Hematopoietic multipotent progenitor cell treated with erythropoietin and hydrocortisone succinate and interleukin-3 and kit ligand, for 15 days (in vitro differentiated cells): ENCODE measurements at places on chromosomes 5 and 9.

DNA sequence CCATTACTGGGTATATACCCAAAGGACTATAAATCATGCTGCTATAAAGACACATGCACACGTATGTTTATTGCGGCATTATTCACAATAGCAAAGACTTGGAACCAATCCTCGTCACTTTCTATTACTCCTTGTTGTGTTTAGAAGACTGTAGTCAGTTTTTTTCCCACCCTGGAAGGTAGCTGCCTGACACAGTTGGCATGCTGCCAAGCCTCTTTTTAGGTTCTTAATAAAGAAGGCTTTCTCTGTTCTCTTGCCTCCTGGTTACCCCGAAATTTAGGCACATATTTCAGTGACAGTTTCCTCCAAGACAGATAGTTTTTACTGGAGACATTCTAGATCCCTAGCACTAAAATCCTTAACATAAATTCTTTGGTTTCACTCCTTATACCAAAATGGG is 205.4 kb upstream of the PCSK5 start:
- no peak for DNase-seq

DNA sequence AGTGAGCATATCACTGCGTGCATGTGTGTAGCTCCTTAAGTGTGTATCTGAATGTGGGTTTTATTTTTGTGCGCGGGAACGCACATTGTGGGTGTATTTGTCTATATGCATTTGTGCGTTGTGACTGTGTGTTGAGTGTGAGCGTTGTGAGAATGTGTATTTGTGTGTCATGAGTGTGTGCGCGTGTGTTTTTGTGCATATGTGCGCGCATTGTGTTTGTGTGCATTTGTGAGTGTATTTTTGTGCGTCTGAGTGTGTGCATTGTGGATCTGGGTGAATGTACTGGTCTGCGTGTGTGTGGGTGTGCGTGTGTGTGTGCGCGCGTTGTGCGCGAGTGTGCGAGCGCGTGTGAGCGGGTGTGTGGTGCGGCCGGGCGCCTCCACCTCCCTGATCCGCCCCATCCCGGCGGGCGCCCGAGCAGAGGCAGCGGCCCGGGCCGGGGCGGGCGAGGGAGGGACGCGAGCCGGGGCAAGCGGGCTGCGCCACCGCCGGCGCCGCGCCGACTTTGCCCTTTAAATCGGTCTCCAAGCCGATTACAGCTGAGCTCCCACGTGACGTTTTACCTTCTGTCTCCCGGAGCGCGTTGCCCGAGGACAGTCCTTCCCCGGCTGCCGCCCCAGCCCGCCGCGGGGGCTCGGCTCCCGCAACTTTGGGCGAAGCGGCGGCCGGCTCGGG is at the start of gene RASGRF2:
RASGRF2 (plus strand) TSS at position 596 of the 675 bp plus-strand sequence. CDS start 376 bp downstream, outside the sequence.
- DNase-seq, result no peak

- no peak for DNase-seq
Measured at GRCh38 chr5:170300361-170301013, 2.9 kb upstream of the LCP2 start.

DNA sequence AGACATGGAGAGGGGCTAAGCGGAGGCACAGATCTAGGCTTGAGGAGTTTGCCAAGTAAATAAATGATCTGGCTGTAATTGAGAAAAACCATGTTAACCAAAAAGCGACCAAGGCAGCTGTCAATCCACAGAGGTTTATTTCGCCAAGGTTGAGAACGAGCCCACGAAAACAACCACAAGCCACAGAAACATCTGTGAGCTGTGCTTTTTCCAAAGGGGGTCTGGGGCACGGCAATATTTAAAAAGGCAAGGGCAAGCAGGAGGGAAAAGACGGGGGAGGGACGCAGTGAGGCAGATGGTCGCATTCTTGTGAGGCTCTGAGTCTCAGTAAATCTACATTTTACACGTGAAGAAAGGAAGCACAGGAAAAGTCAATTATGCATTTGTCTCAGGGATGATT is 25.4 kb downstream of the CCT5 start:
- DNase-seq, result no peak

DNA sequence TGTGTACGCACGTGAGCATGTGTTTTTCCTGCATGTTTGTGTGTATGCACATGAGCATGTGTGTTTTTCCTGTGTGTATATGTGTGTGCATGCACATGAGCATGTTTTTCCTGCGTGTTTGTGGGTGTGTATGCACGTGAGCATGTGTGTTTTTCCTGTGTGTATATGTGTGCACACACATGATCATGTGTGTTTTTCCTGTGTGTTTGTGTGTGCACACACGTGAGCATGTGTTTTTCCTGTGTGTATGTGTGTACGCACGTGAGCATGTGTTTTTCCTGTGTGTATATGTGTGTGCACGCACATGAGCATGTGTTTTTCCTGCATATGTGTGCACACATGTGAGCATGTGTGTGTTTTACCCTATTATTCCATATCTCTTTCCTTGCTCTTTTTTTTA is 205.9 kb downstream of the TRIO start:
- DNase-seq, result no peak

GRCh38 chr9:81898851-81899250 is 29.4 kb upstream of the SPATA31D4 start:
- DNase-seq, result no peak

DNA sequence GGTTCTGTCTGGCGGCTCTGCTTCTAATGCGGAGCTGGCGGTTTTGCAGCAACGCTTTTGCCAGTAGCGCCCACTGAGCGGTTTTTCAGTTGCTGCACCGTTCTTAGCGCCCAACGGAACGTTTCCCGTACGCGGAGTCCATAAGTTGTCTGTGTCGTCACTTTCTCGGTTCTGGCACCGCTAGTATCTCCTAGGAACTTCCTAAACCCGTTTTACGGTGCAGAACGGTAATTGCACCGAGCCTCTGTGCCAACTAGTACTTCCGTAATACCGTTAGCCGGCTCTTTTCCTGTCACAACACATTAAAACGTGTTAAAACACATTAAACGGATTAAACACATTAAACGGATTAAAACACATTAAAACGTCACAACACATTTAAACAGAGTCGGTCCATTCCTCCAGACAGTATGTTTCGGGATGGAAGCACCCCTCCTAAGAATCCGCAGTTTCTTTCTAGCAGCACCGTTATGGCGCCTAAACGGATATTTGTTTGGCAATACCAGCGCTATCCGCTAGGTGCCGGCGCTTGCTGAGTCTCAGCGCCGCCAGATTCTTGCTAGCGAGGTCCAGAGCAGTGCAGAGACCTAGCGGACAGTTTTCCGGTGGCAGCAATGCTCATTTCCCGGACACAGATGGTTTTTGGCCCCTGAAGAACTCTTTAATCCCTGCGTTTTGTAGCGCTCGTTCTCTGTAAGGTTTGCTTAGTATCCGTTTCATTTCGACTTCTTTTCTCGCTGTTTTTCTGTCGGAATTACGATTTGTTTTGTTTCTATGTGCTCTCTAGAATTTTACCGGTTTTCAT is 45.4 kb downstream of the ANXA2R start:
- DNase-seq, result peak; percentile 93

GRCh38 chr9:118262191-118262590 is 558.0 kb downstream of the TLR4 start:
- no peak for DNase-seq

DNA sequence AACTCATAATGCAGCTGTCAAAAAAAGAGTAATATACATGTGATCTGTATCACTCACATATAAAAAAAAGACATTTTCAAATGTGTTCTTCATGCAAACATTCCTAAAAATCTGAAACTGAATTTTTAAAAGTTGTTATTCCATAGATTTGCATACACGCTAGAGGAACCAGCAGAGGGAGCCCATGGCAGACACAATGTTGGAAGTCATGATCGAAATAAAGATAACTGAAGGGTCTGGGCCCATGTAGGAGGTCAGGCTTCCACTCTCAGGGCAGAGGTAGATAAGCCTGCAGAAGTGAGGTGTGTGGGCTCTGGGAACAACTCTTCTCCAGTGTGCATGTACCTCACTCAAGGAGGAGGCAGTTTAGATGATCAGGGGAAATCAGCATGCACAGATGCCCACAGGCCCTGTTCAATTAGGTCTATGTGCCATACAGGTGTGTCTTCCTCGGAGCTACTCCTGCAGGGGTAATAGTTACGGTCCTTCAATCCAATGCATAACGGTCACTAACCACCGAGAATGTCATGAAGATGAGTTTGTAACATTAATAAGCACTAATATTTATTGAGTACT is 208.6 kb downstream of the EPB41L4A start:
- DNase-seq, result peak; percentile 50

DNA sequence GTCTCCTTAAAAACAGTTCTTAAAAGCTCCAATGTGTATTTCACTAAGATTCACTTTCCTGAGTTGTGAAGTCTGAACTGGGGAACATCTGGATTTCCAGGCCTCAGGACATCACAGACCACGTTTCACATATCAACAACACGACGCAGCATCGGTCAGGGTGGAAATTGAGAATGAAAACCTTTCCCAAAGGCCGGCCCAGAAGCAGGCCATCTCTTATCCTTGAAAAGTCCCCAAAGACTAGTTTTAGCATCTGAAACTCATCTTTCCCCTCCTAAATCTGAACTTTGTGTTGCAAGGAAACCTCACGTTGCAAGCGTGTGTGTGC is 96.4 kb upstream of the COL5A1 start:
- DNase-seq, result no peak

GRCh38 chr5:35115920-35116319 is 68.2 kb upstream of the AGXT2 start:
- no peak for DNase-seq

- peak; percentile 27 for DNase-seq
Measured at GRCh38 chr5:109844148-109844547, 154.4 kb downstream of the MAN2A1 start.

GRCh38 chr5:9790276-9790675 is 160.1 kb upstream of the TAS2R1 start:
- DNase-seq, result no peak

- peak; percentile 25 for DNase-seq
Measured at GRCh38 chr5:180313677-180314505, 22.0 kb upstream of the MAPK9 start.

DNA sequence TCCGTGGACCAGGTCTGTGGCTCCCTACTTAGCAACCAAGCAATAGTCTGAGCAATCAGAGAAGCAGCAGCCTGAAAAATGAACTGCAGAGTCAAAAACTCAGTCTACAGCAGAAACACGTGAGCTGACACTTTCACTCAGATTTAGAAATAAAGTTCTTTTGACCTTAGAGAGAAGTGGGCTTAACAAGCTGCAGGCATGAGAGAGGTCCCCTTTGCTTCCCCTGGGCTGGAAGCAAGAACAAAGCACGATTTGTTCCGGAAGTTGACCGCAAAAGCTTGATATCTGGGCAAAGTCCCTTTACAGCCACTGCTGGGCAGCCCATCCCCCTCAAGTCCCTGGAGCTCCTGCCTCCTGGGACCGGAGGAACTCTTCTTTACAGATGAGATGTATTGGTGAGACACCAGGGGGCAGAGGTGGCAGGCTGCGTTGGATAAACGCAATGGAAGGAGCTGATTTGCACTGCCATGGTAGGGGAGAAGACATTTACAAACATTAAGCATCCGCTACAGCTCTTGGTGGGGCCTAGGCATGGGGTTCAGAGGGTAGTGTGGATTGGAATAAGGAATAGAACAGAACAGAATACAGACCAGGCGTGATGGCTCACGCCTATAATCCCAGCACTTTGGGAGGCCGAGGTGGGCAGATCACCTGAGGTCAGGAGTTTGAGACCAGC is 5.8 kb upstream of the SOWAHA start:
- no peak for DNase-seq

DNA sequence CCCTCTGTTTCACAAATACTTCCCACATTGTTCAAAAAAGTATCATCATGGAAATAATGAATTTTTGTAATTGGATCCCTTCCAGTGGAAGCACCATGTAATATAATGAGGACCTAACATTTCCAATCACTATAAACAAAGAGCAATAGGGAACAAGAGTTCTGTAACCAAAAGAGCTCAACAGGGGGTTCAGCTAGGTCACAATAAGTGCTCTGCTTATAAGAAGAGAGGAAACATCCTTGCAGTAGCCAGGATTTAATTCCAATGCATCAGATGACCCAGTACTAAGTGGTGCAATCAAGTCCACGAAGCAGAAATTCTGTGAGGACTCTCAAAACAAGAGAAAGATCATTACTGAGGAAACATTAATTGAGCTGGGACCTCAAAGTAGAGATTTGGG is 5.9 kb downstream of the SERINC5 start:
- DNase-seq, result no peak

GRCh38 chr9:120583958-120584369 is 4.0 kb upstream of the CDK5RAP2 start:
- DNase-seq, result peak; percentile 67

GRCh38 chr5:82422751-82423181 is 144.6 kb upstream of the RPS23 start:
- no peak for DNase-seq

- DNase-seq, result no peak
Measured at GRCh38 chr9:134624621-134625181, 16.9 kb upstream of the COL5A1 start.

GRCh38 chr5:10046676-10047075 is 203.0 kb downstream of the ATPSCKMT start:
- no peak for DNase-seq

DNA sequence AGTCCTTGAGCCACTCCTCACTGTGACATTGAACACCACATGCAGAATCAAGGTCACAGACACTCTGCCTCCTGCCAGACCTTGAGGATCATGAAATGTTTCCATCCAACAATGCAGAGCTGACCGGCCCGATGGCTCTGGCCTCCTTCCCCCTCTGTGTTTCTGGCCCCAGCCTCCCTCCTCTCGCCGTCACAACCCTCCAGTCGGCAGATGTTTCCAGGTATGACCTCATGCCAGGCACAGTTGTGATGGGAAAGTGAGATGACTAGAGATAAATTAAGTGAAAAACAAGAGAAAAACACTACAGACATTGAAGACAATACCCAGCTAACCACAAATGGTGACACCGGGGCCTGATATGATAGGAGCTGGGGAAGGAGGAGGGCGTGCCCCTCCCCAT is 9.8 kb downstream of the NTNG2 start:
- DNase-seq, result no peak

GRCh38 chr5:116771466-116772151 is 197.0 kb upstream of the SEMA6A start:
- no peak for DNase-seq

- DNase-seq, result no peak
Measured at GRCh38 chr9:81620002-81620390, 69.4 kb downstream of the TLE1 start.

DNA sequence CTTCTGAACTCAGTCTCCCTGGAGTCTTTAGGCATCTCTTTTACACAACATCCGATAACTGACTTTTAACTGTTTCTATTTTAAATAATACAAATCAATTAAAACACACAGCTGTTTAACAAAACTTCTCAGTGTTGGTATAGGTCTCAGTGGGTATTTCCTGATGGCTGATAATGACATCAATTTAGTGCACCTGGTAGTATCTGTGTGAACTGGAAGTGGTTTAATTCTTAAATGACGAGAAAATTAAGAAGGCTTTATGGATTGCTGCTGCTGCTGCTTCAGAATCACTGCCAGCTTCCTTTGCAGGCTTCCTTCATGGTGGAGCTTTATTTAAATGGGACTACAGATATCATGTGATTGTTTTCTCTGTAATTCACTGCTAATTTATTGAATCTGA is 92.3 kb downstream of the RPS23 start:
- no peak for DNase-seq

GRCh38 chr9:127912882-127913281 is 4.0 kb downstream of the ST6GALNAC4 start:
- peak; percentile 50 for DNase-seq
